Heart right ventricle (tissue), 16 donors: ENCODE measurements at places on chromosomes 6 and 20. TPM values are rescaled to one million over a fixed set of nuclear protein-coding genes. Genes with fewer than 3 reads are reported as not detected.

RSPH3 gene
- 2.8 TPM for polyA plus RNA-seq

KCNQ2 gene
- polyA plus RNA-seq: 0.03 TPM

HAO1 gene
- polyA plus RNA-seq: not detected

FGD2 gene
- polyA plus RNA-seq: 6.7 TPM

DOK5 gene
- 3.2 TPM for polyA plus RNA-seq

TMEM244 gene
- not detected for polyA plus RNA-seq

SMIM26 gene
- 145 TPM for polyA plus RNA-seq

VWA7 gene
- polyA plus RNA-seq: 2.2 TPM

FAM83C gene
- 0.03 TPM for polyA plus RNA-seq

TPX2 gene
- polyA plus RNA-seq: 0.72 TPM

STMND1 gene
- polyA plus RNA-seq: not detected

GPLD1 gene
- 0.44 TPM for polyA plus RNA-seq

SLC26A8 gene
- polyA plus RNA-seq: not detected

METTL24 gene
- 0.07 TPM for polyA plus RNA-seq

BTNL2 gene
- not detected for polyA plus RNA-seq

OSER1 gene
- 26.9 TPM for polyA plus RNA-seq

SLC32A1 gene
- polyA plus RNA-seq: not detected

SLC18B1 gene
- 8.3 TPM for polyA plus RNA-seq

MLIP gene
- polyA plus RNA-seq: 153 TPM

NECAB3 gene
- 90.6 TPM for polyA plus RNA-seq

HRH3 gene
- not detected for polyA plus RNA-seq

SLC23A2 gene
- 3.9 TPM for polyA plus RNA-seq

LGSN gene
- polyA plus RNA-seq: not detected

DCDC2 gene
- not detected for polyA plus RNA-seq

TRAPPC3L gene
- polyA plus RNA-seq: 0.22 TPM

RAB32 gene
- polyA plus RNA-seq: 10.5 TPM

ACSS1 gene
- polyA plus RNA-seq: 62.2 TPM

SMOC2 gene
- 9.5 TPM for polyA plus RNA-seq

CLVS2 gene
- under 0.01 TPM for polyA plus RNA-seq

DEFB124 gene
- polyA plus RNA-seq: 0.13 TPM

PGC gene
- polyA plus RNA-seq: 0.58 TPM

TRAM2 gene
- 5.0 TPM for polyA plus RNA-seq

SGK2 gene
- 0.45 TPM for polyA plus RNA-seq

LAMA4 gene
- polyA plus RNA-seq: 23.7 TPM

CABLES2 gene
- polyA plus RNA-seq: 2.9 TPM

COX4I2 gene
- 30.4 TPM for polyA plus RNA-seq

NKX2-2 gene
- not detected for polyA plus RNA-seq

BEND6 gene
- 0.09 TPM for polyA plus RNA-seq

SIRPB2 gene
- 1.2 TPM for polyA plus RNA-seq

HLA-DQB1 gene
- 18.8 TPM for polyA plus RNA-seq

ADGRB3 gene
- polyA plus RNA-seq: 2.1 TPM

TNF gene
- polyA plus RNA-seq: 0.51 TPM

ZNF391 gene
- 0.46 TPM for polyA plus RNA-seq

TMEM74B gene
- 17.5 TPM for polyA plus RNA-seq

OR2H1 gene
- not detected for polyA plus RNA-seq

POM121L2 gene
- not detected for polyA plus RNA-seq
